ENCODE measurements at places on chromosomes 6 and 20.

GRCh38 chr6:33430991-33431879, 11.4 kb downstream of the SYNGAP1 start:
- DNase-seq: no peak

GRCh38 chr6:168032005-168032760, 34.7 kb downstream of the KIF25 start:
- DNase-seq: peak; percentile 40

DNA sequence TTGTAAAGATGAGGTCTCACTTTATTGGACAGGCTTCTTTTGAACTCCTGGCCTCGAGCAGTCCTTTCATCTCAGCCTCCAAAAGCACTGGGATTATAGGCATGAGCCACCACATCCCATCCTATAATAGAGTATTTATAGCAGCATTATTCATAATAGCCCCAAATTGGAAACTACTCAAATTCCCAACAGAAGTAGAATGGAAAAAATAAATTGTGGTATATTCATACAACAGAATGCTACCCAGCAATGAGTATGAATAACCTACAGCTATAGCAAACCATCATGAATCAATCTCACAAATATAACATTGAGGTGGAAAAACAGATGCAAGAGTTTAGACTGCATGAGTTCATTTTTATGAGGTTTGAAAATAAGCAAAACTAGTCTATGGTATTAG, 84.8 kb upstream of the BTBD3 start:
- DNase-seq: no peak

DNA sequence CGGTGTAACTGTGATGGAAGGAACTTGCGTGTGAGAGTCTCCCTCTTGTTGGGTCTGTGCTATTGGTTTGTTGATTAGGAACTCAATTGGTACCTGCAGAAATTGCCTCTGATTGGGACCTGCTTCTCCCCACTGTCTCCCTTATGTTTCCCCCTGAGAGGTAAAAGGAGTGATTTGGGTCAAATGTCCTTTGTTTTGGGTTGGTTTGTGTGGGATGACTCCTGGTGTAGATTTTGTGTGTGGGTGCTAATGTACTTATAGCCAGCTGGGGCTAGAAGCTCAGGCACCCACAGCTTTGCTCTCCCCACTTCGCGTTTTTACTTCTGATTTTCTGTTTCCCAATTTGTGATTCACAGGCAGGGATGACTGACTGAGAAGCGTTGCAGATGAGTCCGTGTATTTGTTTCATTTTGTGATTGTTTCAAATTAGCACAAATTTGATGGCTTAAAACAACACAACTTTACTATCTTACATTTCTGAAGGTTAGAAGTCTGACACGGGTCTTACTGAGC, 79.1 kb downstream of the UTRN start:
- DNase-seq: no peak

DNA sequence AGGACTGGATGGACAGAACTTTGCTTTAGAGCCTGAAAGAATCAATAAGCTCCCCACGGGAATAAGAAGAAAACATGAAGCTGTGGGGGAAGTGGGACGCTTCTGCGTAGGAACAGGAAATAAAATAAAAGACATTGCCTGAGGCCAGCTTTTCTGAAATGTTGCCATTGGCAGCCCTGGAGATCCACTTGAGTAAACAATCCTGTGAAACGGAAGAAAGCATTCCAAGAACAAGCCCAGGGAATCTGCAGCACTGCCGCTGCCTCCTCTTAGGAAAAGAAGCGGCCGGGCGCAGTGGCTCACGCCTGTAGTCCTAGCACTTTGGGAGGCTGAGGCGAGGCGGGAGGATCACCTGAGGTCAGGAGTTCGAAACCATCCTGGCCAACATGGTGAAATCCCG, 182.3 kb upstream of the RALGAPA2 start:
- DNase-seq: no peak

GRCh38 chr6:88611721-88612120, 351.7 kb downstream of the RNGTT start:
- no peak for DNase-seq

- no peak for DNase-seq
These were observed 229.7 kb upstream of the HTR1E start for GRCh38 chr6:86707545-86708120.

- DNase-seq: no peak
These were observed 25.3 kb upstream of the ZBTB24 start for GRCh38 chr6:109508166-109508860.

GRCh38 chr20:60816901-60817300, 435.2 kb upstream of the CDH4 start:
- DNase-seq: no peak

DNA sequence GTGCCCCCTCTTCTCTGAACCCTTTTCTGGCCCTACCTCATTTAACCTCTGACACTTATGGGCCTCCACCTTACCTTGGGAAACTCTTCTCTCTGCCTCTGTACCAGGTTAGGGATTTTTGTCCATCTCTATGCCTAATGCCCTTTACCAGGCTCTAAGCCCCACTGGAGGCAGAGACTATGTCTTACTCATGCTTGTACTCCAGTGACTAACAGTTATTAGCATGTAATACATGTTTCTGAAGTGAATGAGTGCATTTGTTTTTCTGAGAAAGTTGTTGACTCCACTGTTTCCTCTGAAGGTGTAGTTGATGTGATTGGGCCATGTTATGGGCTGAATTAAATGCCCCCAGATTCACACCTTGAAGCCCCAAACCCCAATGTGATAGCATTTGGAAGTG, 234.3 kb downstream of the PACRG start:
- DNase-seq: no peak

DNA sequence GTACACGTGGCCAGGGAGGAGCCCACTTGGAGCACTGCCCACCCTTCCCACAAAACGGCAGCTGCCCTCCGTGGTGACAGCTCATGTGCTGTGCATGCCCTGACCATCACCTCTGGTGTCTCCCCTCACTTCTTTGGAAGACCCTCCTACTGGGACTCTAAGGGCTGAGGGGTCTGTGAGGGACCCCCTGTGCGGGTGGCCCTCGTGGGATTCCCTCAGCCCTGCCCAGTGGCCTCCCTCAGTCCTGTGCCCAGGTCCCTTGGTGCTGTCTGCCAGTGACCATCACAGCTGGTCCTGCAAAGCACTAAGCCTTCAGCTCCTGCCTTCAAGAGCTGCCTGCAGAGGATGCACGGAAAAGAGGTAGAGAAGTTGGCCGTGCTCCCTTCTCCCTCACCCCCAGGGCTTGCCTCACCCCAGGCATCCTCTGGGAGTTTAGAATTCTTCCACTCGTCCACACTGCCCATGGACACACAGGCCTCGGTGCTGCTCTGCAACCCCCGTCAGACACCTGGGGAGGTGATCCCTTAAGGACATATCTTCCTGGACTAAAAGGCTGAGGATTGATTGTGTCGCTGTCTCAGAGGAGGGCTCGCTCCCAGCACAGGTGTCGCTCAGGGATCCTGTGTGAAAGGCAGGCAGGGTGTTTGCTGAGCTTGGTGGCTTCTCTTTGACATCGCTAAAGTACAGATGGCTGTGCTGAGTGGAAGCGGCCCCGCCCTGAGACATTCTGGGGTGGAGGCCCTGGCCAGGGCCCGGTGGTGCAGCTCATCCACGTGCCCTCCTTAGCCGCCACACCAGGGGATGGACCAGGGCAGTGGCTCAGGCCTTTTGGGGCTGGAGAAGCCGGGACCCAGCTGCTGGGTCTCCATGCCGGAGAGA, 119.5 kb upstream of the FRMD1 start:
- no peak for DNase-seq

DNA sequence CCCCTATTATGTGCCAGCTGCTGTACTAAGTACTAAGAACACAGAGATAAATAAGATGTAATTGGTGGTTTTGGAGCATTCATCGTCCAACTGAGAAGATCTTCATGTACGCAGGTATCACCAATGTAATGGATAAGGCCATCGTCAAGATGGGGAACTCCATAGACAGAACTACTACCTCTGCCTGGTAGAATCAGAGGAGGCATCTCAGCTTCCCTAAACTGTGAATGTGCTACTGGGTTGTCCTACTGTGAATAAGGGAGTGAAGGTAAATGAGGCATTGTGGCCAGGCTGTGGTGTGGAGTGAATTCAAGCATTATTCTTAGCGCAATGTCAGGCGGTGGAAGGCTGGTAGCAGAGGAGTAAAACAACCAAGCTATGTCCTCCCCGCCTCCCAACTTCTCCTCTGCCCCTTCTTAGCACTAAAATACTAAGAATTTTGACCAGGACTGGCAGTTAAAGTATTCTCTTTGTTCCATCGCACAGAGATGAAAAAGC, 68.2 kb downstream of the TBC1D7 start:
- no peak for DNase-seq

DNA sequence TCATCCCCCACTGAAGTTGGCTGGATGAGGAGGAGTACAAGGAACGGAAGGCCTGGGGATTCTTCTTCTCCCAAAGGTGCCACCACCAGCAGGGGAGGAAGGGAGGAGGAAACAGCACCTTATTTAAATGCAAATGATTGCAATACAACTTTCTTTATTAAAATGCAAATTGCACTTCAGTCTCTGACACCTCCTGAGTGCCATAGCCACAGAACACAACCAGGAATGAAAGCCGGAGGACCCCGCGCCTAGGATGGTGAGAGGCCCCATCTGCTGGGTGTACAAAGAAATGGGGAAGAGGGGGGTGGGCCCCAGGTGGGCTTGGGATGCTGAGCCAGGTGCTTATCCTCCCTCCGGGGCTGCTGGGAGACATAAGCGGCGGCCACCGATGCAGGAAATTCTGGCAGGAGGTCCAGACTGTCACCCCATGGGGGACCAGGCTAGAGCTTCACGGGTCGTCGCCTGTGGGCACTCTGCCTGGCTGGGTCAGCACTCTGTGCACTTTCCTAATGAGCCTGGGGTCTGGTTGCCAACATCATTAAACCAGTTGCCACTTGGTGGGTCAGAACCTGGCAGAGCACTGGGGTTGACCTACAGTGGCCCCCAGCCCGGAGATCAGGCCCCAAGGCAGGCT, 154.2 kb upstream of the MLN start:
- no peak for DNase-seq

- no peak for DNase-seq
These were observed 1.7 kb upstream of the KIZ start for GRCh38 chr20:21124190-21124589.

- DNase-seq: no peak
These were observed 27.3 kb upstream of the TLDC2 start for GRCh38 chr20:36848677-36849076.

- DNase-seq: no peak
These were observed 11.9 kb downstream of the HINT3 start for GRCh38 chr6:125968493-125968892.

Measured in GM04504 (cell line).